Hair follicle dermal papilla cell (primary cell): ENCODE measurements at places on chromosomes 16 and 17. TPM values are rescaled to one million over a fixed set of nuclear protein-coding genes. Genes with fewer than 3 reads are reported as not detected.

Gene KRT33A
- total RNA-seq: not detected in 2 replicates

Gene GPRC5C
- 3.2 and 5.0 TPM in 2 replicates for total RNA-seq

Gene RASL10B
- 0.85 and 0.97 TPM in 2 replicates for total RNA-seq

Gene ARHGAP23
- total RNA-seq: 93.3 and 107 TPM in 2 replicates

Gene CACNA1H
- under 0.01 TPM in 2 replicates for total RNA-seq

Gene WNT9B
- total RNA-seq: not detected in 2 replicates

Gene HOXB5
- total RNA-seq: 0.73 TPM in 1 of 2 replicates, not detected in the other

Gene CENPV
- total RNA-seq: 2.8 and 5.2 TPM in 2 replicates

Gene CAPN15
- 44.9 and 60.5 TPM in 2 replicates for total RNA-seq

Gene PIPOX
- 2.6 and 3.4 TPM in 2 replicates for total RNA-seq

Gene RBBP6
- total RNA-seq: 39.3 and 44.5 TPM in 2 replicates

Gene RNF43
- total RNA-seq: 0.12 and 0.32 TPM in 2 replicates

Gene MPP2
- 2.9 and 3.4 TPM in 2 replicates for total RNA-seq

Gene CHST6
- total RNA-seq: 0.73 and 1.3 TPM in 2 replicates

Gene COX6A2
- total RNA-seq: not detected in 2 replicates

Gene LYZL6
- not detected in 2 replicates for total RNA-seq

Gene ANKRD40CL
- total RNA-seq: not detected in 2 replicates

Gene ADAM11
- total RNA-seq: 0.61 and 1.3 TPM in 2 replicates
